ENCODE measurements at places on chromosomes 12 and 14.

- no peak for DNase-seq
These were observed 462 bp upstream of the ETNK1 start for GRCh38 chr12:22624548-22624869.

DNA sequence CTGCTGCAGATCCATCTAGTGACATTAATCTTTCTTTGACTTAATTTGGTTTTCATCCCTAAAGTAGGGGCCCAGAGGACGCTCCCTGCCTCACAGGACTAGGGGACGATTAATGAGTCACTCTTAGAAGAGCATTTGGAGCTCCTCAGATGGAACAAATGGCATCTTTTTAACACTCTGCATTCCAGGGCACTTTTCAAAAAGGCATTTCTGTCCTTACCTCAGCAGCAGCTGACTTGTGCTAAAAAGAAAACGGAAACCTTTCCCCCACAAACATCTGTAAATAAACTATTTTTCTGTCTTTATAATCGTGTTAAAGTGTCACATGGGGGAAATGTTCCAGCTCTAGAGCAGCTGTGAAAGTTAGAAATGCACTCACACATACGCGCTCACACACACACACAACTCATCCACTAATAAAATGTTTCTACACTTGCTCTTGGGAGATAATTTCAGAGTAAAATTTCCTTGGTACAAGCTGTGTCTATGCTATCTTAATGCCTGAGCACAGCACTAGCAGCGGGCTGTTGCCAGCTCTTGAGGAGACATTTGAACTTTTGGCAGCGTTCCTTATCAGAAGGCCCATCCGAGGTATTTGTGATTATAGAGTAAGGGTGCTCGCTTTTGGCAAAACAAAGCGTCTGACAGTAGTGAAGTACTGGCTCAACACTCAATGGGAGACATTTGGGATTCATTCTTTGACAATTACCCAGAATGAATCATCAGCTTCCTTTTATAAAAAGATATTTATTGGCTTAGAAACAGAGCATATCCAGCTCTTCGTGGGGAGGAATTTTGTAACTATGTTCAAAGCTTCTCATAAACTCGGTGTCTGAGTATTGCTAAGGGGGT, 141.3 kb downstream of the PLXNC1 start:
- DNase-seq, result no peak

DNA sequence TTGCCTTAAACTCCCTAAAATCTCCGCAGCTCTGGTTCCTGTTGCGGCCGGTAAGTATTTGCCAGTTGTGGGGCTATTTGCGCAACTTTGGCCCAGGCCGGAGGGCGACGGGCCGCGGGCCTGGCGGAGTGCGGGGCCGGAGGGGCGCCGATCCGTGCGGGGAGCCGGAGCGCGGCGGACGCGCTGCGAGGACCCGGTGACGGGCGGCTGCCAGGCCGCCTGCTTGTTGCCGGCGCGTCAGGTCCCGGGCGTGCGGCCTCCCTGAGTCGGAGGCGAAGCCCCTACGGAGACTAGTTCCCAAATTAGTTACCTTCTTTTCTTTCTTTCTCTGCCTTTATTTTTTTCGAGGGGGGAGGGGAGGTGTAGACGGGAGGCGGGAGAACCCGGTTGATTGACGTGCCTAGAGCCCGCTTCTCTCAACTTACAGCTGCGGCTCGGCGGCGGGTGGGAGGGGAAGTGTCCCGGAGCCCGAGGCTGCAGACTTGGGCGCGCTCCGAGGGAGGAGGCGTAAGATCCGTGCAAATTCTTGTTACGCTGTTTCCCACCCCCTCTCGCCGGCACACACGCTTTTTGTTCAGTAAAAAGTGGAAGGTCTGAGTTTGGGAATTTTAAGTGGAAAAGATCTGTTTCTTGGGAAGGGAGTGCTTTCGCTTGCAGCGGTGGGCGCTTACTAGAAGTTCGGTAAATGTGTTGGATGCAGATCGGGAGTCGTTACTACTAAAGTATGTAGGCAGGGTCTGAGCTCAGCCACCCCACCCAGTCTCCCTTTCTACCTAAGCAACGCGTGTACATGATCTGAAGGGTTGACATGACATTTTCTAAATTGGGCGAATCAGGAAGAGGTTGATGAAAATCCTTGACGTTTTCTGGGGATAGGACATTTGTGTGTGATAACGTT, 576 bp downstream of the ZBTB1 start:
- DNase-seq, result peak; percentile 90

- no peak for DNase-seq
These were observed 44.4 kb upstream of the PELI2 start for GRCh38 chr14:56073799-56074198.

DNA sequence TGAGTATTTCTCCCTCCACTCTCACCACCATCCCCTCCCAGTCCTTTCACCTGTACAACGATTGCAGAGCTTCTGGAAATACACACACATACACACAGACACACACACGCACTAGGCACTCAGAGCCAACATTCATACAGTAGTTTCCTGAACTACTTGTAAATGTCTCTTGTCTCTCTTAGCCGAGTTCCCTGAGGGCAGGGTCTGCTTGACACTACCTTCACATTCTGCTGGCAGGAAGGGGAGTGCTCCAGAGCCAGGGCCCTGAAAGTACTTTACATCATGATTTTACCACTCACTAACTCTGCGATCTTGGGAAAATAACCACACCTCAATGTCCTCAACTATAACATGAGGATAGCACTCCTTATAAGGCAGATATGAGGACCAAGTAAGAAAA, 82.7 kb downstream of the GAS2L3 start:
- DNase-seq, result no peak

Measured in large intestine (tissue), 12 donors.